Cerebellar nuclear complex (tissue), 1 donor: ENCODE measurements at places on chromosomes 1 and 21.

DNA sequence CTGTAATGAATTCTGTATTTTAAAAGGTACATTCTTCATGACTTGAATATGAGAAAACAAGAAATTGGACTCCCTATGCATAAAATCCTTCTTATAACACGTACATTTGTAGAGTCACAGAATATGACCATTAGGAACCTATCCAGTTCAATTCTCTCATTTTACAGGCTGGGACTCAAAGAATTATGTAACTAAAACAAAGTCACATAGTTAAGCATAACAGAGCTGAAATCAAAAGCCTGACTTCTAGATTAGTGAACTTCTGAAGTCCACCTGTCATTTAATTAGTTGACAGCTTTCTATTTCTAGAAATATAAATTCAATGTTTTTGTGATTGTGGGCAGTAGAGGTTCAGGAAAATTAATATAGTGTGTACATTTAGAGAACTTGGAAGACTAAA, 20.3 kb upstream of the TTLL7 start:
- no peak for DNase-seq

GRCh38 chr1:28380394-28380793, 10.9 kb downstream of the PHACTR4 start:
- no peak for DNase-seq

- no peak for DNase-seq
These were observed 2.5 kb downstream of the TGFBR3 start for GRCh38 chr1:91883470-91883869.

- no peak for DNase-seq
These were observed 72.8 kb downstream of the S100B start for GRCh38 chr21:46532080-46532479.

DNA sequence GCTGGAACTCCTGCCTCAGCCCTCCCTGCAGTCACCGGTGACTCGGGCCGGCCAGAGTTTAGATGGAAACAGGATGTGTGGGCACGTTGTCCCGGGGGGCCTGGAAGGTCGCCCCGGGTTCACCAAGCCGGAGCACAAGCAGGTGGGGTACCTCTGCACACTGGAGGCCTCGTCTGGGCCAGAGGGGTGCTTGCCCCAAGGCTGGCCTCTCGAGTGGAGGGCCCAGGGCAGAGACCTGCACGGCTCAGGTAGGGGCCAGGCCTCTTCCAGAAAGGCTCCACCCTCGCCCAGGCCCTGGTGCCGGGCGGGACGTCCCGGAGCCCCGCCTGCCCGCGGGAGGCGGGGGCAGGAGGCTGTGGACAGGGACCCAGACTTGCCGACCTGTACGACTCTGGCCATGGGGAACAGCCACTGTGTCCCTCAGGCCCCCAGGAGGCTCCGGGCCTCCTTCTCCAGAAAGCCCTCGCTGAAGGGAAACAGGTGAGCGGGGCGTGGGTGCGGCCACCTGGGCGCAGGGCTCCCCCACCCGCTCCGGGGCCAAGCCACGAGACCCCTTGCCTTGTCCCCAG, at the start of gene PLEKHN1:
TSS of gene PLEKHN1 (plus strand) at position 348 of the 569 bp plus-strand sequence. CDS start at position 398, 50 bp downstream.
- no peak for DNase-seq

DNA sequence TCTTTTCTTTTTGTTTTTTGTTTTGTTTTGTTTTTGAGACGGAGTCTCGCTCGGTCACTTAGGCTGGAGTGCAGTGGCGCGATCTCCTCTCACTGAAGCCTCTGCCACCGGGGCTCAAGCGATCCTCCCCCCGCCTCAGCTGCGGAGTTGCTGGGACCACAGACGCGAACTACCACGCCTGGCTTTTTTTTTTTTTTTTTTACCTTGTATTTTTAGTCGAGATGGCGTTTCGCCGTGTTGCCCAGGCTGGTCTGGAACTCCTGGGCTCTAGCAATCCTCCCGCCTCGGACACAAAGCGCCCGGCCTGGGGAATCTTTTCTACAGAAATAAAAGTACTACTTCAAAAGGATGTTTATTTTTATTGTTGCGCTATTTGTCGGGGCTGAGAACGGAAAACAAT, 1.1 kb upstream of the SETDB1 start:
- no peak for DNase-seq

DNA sequence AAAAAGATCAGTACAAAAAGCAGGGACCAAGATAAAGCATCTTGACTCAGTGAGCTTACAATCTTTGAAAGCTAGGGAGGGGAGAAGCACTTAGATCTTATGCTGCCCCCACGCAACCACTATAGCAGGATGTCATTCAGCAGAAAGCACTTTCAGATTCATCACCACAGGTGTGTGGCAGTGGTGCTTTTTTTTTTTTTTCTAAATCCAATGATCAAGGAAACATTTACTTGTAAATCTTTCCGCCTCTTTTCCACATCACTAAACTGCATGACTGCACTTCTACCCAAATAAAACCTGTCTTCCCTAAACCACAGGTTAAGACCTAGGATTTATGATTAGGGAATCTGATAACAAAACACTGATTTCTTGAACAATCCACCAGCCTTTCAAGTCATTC, 154.8 kb downstream of the SLC45A1 start:
- no peak for DNase-seq

- DNase-seq: peak; percentile 38
These were observed 1.4 kb downstream of the APP start for GRCh38 chr21:26169061-26169610.

- DNase-seq: no peak
These were observed 7.0 kb downstream of the FBLIM1 start for GRCh38 chr1:15765495-15766194.

DNA sequence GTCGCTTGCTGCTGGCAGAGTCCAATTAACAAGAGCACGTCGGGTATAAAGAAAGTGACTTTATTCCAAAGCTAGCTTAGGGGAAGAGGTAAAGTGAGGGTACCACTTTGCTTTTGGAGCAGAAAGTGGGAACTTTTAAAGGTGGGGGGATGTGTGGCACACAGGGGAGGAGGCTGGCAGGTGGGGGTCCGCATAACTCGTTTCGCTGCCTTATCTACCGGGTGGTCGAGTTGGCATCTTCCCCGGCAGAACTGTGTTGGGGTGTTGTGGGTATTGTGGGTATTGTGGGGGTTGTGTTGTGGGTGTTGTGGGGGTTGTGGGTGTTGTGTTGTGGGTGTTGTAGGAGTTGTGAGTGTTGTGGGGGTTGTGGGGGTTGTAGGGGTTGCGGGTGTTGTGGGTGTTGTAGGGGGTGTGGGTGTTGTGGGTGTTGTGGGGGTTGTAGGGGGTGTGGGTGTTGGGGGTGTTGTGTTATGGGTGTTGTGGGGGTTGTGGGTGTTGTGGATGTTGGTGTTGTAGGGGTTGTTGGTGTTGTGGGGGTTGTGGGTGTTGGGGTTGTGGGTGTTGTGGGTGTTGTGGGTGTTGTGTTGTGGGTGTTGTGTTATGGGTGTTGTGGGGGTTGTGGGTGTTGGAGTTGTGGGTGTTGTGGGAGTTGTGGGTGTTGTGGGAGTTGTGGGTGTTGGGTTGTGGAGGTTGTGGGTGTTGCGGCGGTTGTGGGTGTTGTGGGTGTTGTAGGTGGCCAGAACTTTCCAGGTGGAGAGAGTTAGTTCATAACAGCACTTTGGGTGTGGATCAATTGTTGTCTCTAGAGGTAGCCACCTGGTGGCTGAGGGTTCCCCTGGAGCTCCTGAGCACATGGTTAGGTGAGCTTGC, 52.7 kb downstream of the AGPAT3 start:
- DNase-seq: no peak

GRCh38 chr1:192877283-192877886, 68.5 kb downstream of the RGS2 start:
- no peak for DNase-seq

DNA sequence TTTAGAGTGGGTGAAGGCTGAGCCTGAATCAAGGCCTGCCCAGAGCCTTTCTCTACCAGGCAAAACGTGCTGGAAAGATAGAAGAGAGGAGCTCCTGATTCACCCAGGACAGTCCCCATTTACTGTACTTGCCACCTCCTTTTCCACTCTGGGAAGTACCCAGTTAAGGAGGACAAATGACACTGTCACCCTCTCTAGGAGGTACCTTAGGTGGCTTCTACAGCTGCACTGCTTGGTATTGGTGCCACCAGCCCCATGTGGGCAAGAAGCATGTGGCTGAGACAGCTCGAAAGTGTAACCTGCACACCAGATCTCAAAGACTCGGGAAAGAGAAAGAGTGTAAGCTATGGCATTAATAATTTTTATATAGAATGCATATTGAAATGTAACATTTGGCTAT, 42.3 kb downstream of the RUNX1 start:
- DNase-seq: no peak

DNA sequence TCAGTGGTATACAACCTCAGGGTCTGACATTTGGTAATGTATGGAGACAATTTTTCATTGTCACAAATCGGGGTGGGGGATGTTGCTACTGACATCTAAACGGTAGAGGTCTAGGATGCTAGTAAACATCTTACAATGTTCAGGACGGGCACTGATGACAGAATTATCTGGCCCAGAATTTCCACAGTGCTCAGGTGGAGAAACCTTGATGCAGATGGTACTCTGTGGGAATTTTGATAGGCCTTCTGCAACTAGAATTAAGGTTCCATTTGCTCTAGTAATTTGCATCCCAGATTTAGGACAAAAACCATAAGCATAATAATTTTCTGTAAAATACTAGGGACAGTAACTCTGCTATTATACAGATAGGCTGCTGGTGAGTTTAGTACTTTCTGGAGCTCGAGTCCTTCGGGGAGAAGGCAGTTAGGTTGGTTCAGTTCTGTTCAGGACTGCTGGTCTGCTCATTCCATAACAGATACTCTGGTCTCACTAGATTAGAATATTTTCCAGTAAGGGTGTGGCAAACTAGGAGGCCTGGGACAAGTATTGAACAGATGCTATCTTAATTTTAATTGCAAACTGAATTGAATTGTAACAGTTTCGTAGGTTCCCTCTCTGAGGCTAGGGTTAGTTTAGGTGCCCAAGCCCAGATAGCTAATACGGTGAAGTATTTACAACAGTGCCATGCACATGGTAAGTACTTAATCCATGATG, 11.4 kb downstream of the METTL13 start:
- DNase-seq: no peak

DNA sequence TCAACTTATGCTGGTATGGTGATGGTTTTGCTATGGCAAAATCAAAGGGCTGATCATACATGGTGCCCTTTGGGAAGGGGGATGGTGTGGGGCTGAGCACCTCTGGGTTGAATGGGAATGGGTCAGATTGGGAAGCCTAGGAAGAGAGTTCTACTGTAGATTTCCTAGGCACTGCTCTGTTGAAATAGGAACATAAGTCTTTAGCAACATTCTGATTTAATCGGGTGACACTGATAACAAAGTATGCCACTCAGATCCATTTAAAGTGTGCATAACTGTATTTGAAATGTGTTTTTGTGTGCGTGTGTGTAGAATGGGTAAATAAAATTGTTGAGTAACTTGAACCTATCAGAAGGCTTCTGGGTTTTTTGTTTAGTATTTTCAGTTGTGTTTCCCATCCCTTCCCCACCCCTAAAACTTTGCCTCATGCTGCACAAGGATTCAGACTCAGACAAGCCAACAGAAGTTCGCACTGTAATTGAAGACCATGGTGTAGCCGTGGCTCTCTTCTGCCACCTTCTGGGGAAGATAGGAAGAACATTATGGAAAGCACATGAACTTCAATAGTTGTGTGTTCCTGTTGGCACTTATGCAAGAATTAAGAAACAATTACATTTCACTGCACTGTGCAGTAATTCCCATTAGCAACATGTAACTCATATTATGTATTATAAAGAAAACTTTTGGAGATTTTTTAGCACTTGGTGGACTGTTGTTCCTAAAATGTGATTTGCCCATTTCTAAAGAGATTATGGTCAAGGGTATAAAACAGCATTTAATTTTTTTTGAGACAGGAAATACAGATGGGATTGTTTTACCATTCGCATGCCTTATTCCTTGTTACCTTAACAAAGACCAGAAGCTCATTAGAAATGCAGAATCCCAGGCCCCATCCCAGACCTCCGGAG, 10.9 kb upstream of the C4BPB start:
- DNase-seq: no peak

DNA sequence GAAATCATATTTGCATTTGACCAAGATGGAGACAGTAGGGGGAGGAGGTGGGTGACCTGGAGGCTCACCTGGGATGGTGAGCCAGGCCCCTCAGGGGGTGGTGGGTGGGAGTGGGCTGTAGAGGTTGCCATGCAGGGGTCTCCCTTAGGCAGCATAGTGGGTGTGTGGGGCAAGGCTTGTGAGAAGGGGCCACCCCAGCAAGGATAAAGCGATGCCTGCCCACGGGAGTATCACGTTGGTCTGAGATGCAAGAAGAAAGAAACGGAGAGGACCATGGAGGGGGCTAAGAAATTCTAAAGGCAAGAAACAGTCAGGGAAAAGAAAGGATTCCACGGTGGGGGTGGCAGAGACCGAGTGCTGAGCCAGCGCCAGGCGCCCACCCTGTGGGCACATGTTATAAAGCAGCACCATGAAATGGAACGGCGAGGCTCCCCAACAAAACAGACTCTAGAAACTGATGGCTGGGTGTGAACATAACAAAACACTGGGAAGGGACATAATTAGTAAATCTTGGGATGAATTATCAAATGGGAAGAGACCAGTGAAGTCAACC, 11.7 kb upstream of the C2CD2 start:
- no peak for DNase-seq

DNA sequence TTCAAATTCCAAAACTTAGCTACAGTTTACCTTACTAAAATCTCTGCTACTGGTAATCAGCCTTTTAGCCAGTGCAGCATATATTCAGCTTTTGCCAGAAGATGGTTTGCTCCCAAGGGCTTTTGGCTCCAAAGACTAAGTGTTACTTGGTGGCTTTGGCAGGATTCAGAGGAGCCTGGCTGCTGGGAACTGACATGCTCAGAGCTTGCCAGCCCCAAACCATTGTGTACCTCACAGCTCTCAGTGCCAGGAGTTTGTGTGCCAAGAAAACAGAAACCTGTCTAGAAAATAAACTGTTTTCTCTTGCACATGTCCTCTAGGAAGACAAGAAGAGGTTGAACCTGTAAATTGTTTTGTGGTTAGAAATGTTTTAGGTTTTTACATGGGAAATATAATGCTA, 315.9 kb downstream of the ST6GALNAC3 start:
- no peak for DNase-seq

- no peak for DNase-seq
These were observed 241.7 kb upstream of the NEGR1 start for GRCh38 chr1:72524021-72524420.

GRCh38 chr1:46370214-46370633, 23.9 kb upstream of the FAAH start:
- no peak for DNase-seq

- no peak for DNase-seq
These were observed 65.6 kb upstream of the EDEM3 start for GRCh38 chr1:184820218-184820750.

- no peak for DNase-seq
These were observed 18.6 kb downstream of the RHOU start for GRCh38 chr1:228753786-228754360.

DNA sequence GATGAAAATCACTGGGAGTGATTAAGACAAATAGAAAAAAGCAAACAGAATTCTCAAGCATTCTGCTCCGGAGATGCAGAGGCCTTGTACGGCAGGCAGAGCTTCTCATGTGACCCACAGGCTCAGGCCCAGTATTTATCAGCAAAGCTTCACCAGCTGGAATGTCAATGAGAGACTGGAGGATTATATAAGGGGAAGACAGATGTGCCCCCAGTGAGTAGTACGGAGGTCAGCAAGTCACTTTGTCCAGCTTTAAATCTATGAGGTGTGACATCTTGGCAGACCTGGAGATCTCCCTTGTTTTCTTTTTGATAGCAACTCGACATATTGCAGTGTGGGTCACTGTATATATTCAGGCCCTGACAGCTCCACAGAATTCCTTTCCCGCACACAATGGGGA, 106.8 kb downstream of the HHIPL2 start:
- no peak for DNase-seq

- no peak for DNase-seq
These were observed 199.2 kb downstream of the DNM3 start for GRCh38 chr1:172040466-172040865.
